ENCODE measurements at places on chromosomes 1 and 21. TPM values are rescaled to one million over a fixed set of nuclear protein-coding genes. Genes with fewer than 3 reads are reported as not detected.

DNA sequence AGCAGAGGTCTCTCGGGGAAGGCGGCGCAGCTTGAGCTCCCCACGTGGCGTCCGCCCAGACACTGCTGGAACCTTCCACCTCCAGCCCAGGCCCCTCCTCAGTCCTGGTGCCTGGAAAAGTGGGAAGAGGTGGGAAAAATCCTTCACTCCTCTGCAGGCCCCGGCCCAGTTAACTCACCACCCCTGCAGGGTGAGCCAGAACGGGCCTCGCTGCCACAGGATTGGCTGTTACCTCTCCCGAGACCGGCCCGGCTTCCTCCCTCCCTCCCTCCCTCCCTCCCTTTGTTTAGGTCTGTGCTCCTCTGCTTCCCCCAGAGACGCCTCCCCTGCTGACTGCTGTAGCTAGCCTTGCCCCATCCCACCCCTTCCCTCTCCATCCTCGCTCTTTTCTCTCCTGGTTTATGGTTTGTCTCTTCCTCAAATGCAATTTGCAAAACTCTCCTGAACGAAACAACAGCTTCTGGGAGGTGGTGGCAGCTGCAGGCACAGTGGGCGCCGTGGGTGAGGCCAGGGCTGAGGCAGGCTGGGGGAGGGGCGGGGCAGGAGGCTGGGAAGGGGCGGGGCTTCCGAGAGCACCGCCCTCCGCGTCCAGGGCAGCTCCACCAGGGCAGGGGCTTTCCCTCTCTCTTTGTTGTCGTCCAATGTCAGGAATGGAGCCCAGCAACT, 6.5 kb downstream of the CAPN9 start:
- DNase-seq = no peak

DNA sequence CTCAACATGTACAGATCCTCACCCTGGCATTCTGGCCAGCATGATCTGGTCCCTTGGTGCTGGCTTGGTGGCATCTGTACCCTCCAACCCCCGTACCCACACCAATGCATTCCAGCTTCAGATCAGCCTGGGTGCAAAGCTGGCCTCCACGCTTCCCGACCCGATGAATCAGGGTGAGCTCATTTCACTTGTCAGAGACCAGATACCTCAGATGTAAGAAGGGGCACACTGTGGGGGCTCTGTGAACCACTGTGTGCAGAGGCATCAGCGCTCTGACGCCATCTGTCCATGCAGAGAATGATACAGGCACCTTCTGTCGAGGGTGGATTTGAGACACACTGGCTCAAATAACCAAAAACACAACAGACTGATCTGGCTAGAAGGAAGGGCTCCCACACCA, 76.6 kb downstream of the DMRTB1 start:
- peak; percentile 48 for DNase-seq

- DNase-seq = peak; percentile 11
These were observed 27.8 kb upstream of the ZNF281 start for GRCh38 chr1:200437556-200438203.

- DNase-seq = no peak
These were observed 345.9 kb upstream of the VAMP3 start for GRCh38 chr1:7425229-7425628.

GRCh38 chr1:116324411-116324810, 48.6 kb upstream of the ATP1A1 start:
- no peak for DNase-seq

DNA sequence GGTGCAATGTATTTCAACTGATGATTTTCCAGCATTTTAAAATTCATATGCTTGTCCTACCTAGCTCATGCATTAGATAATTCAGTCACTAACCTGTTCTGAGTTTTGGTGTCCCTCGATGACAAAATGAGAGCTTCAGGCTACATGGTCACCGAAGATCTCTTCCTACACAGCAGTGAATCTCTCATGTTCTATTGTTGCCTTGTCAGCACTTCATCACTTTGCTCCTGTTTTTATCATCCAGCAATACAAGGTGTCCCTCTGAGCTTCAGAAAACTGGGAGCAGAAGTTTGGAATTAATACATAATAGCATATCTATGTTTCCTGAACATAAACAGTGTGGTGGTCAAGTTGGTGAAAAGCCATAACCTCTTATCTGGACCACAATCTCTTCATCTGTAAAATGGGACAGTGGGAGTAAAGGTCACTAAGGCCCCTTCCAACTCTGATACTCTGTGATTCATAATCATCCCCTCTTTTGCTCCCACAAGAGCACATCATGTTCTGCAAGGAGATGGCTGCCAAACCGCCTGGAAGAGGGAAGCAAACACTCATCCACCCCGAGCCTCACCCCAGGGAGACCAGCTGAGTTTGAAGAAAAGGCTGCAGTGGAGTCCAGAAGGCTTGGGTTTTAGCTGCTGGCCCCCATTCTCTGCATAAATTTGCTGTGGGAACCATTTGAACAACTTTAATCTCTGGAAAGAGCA, 137.9 kb upstream of the F3 start:
- DNase-seq = no peak

DNA sequence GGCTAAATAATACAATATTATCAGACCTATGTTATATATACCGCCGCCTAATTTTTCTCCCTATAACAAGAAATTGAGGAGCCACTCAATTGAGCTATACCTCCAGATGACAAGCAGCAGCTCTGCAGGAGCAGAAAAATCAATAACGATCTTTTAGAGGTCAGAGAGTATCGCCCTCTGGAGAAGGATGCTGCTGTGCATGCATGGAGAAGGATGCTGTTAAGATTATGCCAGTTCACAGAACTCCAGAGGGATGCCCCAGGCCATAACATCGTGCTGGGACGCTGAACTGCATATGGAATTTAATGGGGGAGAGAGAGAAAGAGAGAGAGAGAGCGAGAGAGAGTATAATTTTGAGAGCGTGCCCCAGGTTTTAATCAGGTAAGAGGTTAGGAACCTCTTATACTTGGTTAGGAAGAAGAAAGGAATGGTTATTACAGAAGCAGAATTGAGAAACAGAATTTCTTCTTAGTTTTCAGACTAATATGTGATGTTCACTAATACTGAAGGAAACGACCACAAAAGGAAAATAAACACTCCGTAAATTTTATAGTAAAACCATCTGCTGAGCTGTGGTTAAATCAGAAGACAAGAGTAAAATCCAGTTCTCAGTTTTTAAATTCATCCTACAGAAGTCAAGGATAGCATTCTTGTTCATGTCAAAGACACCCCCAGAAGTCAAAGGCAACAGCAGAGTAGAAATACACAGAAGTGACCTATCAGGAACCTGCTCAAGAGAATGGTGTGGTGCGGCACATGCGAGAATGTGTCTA, 111.1 kb downstream of the SMYD2 start:
- no peak for DNase-seq

SPRR1B gene
- total RNA-seq = not detected

GPR89B gene
- total RNA-seq = 34.8 TPM

OR2AK2 gene
- total RNA-seq = not detected

HAPLN2 gene
- not detected for total RNA-seq
